ENCODE measurements at places on chromosomes 3 and 15.

DNA sequence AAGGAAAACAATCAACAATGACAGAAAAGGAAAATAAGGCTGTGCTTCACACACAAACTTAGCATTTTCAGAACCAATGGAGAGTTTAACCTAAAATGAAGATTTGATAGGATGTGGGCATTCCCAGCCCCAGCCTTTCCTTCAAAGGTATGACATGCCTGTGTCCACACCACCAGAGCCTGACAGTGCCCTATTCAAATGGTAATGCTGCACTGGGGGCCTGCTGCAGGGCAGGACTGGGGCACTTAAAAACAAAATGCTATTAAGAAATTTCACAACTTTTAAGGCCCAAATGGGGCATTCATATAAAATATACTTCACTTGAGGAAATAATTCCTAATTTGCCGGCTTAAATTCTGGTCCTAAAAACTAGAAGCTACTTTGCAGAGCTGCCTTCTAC is 30.9 kb upstream of the TKT start:
- no peak for DNase-seq

GRCh38 chr3:126147932-126148683 is 32.3 kb downstream of the ALDH1L1 start:
- DNase-seq, result no peak

GRCh38 chr15:42808913-42809312 is 72.0 kb upstream of the CDAN1 start:
- DNase-seq, result no peak

DNA sequence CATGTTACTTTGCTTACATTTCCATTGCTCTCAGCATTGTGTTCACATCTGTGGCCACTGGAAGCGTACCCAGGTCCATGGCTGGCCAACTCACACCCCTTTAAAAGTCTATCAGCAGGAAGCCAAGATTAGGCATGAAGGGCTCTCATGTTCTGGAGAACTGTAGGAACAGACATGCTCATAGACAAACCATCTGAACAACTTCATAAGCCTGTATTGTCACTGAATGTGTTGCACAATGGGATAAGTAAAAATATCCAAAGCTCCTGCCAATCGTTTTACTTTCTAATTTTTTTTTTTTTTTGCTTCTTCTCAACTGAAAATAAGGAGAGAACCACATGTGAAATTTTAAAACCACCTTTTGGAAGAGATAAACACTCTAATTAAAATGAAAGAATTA is 6.4 kb downstream of the RPLP1 start:
- DNase-seq, result no peak

GRCh38 chr15:99097441-99098410 is 7.2 kb upstream of the SYNM start:
- DNase-seq, result no peak

DNA sequence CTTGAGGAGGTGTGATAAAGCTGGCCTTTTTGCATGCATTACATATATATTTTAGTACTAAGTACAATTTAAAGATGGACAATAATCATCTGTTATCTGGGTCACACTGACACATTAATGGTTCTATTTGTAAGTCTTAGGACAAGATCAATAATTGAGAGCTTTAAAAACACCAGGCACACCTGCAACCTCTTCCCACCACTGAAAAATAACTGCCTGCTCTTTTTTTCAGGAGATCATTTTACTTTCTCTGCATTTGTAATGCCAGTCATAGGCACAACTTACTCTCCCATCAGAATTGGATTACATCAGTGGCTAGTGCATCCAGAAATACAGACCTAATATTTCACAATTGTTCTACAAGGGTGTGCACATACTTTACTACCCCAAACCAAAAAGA is 149.8 kb downstream of the MECOM start:
- no peak for DNase-seq

DNA sequence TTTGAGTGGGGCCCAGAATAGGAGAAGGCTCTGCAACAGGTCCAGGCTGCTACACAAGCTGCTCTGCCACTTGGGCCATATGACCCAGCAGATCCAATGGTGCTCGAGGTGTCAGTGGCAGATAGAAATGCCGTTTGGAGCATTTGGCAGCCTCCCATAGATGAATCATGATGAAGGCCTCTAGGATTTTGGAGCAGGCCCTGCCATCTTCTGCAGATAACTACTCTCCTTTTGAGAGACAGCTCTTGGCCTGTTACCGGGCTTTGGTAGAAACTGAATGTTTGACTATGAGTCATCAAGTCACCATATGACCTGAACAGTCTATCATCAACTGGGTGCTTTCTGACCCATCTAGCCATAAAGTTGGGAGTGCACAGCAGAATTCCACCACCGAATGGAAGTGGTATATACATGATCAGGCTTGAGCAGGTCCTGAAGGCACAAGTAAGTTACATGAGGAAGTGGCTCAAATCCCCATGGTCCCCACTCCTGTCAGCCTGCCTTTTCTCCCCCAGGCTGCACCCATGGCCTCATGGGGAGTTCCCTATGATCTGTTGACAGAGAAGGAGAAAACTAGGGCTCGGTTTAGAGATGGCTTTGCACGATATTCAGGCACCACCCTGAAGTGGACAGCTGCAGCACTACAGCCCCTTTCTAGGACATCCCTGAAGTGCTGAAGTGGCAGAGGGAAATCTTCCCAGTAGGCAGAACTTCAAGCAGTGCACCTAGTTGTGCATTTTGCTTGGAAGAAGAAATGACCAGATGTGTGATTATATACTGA is 971.4 kb downstream of the MCTP2 start:
- peak; percentile 4 for DNase-seq

- no peak for DNase-seq
Observed at GRCh38 chr3:168087539-168087938, 8.2 kb downstream of the GOLIM4 start.

DNA sequence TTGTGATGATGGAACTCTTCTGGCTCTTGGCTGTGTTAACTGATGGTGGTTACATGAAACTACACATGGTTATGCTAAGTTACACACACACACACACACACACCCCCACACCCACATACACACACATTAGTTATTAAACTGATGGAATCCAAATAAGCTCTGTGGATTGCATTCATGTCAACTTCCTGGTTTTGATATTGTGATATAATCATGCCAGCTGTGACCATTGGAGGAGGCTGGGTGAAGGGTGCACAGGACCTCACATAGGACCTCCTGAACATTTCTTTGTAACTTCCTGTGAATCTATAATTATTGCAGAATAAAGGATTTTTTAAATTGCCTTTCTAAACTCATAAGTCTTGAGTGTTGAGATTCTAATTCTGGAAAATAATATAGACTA is 58.9 kb upstream of the LIMD1 start:
- DNase-seq, result no peak

DNA sequence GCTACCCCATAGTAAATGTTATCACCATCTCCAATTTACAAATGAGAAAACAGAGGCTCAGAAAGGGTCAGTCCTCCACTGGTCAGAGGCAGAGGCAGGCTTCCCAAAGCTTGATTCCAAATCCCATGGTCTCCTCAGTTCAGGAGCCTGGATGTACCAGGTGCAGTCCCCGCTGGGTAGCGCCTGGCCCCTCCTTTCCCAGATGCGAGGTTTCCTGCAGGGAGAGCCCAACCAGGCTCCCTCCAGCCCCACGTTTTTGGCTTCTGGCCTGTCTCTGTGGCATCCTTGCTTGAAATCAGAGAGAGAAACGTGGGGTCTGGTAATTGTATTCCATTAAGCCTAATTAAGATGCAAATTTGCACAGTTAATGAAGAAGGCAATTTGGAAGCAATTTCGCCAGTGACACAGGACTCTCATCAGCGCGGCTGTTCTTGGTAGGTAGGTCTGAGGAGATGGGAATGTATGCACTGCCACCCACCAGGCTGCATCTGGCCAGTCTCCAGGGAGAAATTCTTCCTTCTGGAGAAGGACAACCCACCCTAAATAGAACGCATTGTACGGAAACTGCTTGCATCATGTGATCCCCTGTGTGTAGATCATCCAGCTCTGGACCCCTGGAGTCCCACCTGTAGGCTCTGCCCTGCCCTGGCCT is 50.5 kb downstream of the HRH1 start:
- DNase-seq, result no peak
